Aorta (tissue), 5 donors: ENCODE measurements at places on chromosomes 5 and 9. TPM values are rescaled to one million over a fixed set of nuclear protein-coding genes. Genes with fewer than 3 reads are reported as not detected.

Gene TMC1
- 2.9 TPM for total RNA-seq

- no peaks in the 10 kb centered on the region for H3K27me3 ChIP-seq
- H3K36me3 ChIP-seq: no peaks in the 10 kb centered on the region
- no peak overlapping the region for H3K27ac ChIP-seq
These were observed 17.6 kb downstream of the TEK start for GRCh38 chr9:27126670-27127069.

DNA sequence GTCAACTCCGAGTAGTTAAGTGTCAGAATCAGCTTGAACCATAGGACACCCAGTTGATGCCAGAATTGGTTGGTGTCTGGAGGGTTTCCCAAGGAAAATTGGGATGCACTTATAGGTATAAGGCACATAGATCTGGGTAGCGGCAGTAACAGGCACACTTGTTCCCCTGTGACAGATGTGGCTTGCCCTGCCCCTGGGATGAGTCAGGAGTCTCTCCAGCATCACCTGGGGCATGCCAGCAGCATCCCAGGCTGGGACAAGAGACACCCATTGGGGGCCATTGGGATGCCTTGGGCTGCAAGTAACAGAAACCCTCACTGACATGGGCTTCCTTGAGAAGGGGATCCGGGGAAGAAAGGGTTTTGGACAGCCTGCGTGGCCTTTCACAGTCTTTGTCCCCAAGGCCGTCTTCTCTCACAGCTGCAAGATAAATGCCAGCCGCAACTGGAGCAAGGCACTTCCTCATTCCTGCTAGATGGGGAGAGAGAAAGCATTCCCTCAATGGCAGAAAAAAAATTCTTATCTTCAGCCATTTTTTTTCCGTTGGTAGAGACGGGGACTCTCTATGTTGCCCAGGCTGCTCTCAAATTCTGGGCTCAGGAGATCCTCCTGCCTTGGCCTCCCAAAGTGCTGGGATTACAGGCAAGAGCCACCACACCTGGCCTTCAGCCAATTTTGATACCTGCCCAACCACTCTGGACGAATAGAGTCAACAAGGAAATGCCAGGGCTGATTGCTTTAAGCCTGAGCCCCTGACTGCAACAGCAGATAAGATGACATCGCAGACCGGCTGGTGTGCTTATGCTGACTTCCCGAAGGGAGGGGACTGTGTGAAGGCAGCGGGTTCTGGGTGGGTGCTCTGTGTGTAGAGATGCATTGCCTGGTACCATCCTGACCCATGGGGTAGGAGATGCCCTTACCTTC lies 13.3 kb upstream of the RNF130 start:
- H3K4me1 ChIP-seq: no peaks in the 10 kb centered on the region
- H3K27me3 ChIP-seq: no peaks in the 10 kb centered on the region
- DNase-seq: no peak
- no peak overlapping the region for H3K27ac ChIP-seq
- no peaks in the 10 kb centered on the region for H3K36me3 ChIP-seq

- peak overlapping the region; percentile 92 for H3K27ac ChIP-seq
- no peaks in the 10 kb centered on the region for H3K36me3 ChIP-seq
- no peaks in the 10 kb centered on the region for H3K27me3 ChIP-seq
- peak overlapping the region; percentile 78 for H3K4me3 ChIP-seq
These were observed 1.6 kb downstream of the CSNK1A1 start for GRCh38 chr5:149549461-149550267.

GRCh38 chr5:138990986-138991590 lies 116.0 kb upstream of the LRRTM2 start:
- no peak overlapping the region for H3K4me3 ChIP-seq
- no peaks in the 10 kb centered on the region for H3K4me1 ChIP-seq
- H3K27me3 ChIP-seq: no peaks in the 10 kb centered on the region
- DNase-seq: no peak
